Esophagus mucosa (tissue), 1 donor: ENCODE measurements at places on chromosomes 16 and 17. TPM values are rescaled to one million over a fixed set of nuclear protein-coding genes. Genes with fewer than 3 reads are reported as not detected.

Gene ASPA
- total RNA-seq, result 0.56 TPM

GRCh38 chr17:44216173-44216572, 3.3 kb downstream of the UBTF start:
- no peak for ATAC-seq

- ATAC-seq, result no peak
These were observed 2.0 kb upstream of the FOXF1 start for GRCh38 chr16:86508028-86508946.

DNA sequence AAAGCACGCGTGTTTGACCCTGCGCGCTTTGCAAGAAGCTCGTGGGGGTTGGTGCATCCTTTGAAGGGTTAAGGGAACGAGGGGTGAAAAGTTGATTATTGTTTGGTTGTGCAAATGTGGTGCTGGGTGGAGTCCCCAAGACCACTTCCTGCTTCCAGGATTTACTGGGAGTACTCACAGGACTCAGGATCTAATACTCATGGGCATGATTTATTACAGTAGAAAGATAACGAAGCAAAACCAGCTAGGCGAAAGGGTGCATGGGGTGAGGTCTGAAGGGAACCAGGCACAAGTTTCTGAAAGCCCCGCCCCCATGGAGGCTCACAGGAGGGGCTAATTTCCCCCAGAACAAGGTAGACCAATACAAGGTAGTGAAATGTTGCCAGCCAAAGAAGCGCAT, 58.8 kb downstream of the RPTOR start:
- ATAC-seq, result no peak

- ATAC-seq, result peak; percentile 49
These were observed 2.3 kb upstream of the NT5M start for GRCh38 chr17:17300624-17301568.

DNA sequence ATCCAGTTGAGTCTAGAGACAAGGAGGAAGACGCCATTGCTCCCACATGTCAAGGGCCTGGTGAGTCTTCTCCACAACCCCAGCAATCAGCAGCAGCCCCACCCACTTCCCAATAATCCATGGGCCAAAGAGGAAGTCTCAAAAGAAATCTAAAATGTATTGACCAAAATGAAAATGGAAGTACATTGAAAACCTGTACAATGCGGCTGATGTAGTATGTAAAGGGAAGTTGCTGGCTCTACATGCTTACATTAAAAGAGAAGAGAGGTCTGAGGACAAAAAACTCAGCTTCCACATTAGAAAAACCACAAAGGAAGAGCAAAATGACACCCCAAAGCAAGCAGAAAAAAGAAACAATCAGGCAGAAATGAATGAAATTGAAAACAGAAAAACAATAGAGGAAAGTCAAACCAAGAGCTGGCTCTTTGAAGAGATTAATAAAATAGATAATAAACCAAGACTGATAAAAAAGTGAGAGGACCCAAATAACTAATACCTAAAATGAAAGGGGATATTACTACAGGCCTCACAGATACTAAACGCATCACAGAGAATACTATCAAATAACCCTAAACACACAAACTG, 100.6 kb upstream of the METRNL start:
- ATAC-seq, result no peak

- no peak for ATAC-seq
These were observed 370.0 kb downstream of the CDH11 start for GRCh38 chr16:64751906-64752305.
